ENCODE measurements at places on chromosomes 4 and X.

DNA sequence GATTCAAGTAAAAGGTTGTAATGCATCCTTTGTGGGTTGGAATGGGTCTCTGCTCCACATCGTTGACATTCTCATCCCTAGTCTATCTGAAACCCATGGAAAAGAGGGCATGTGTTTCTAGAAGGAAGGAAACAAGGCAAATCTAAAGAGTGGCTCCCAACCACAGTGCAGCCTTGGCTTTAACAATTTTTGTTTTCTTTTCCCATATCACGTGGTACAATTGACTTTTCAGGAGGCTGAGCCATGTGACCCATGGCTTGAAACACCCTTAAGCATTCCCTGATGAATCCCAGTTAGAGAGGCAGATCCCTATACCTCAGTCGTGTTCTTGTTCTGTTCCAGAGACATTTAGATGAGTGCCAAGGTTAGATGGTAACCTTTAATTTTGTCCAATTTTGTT lies 12.8 kb downstream of the DCUN1D4 start:
- DNase-seq = no peak

DNA sequence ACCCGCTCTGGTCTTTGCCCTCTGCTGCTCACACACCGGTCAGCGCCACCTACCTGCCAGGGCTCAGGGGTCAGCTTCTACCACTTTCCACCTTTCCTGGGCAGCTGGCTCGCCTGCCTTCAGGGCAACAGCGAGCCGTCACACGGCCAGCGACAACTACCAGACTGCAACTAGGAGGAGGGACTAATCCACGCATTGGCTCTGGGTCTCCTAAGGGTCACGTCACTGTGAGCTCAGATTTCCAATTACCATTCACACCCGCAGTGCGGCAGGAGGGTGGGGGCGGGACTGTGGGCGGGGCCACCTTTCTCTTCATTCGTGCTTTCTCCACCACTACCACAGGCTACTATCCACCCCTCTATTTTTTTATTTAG lies at the start of gene BEX5:
Gene BEX5 (minus strand): TSS at position 172 of the 374 bp plus-strand sequence. CDS start 1,712 bp downstream, outside the sequence.
- no peak for DNase-seq

DNA sequence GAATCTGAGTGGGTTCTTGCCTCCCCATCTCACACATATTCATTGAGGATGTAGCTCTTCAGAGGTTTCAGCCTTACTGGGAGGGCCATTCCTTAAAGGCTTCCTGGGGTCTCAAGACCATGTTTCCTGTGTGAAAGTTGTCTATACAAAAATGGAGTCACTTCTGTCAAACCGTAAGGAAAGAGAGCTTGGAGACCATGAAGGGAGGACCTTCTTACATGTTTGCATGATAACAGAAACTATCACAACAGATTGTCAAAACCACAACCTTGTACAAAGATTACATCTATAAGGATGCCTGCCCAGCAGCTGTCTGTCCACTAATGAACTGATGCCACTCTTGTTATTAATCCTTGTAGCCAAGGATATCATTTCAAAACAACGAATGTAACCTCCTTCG lies 139.3 kb downstream of the PDE5A start:
- DNase-seq = no peak

- no peak for DNase-seq
Observed at GRCh38 chrX:40050532-40050931, 47.2 kb downstream of the BCOR start.

DNA sequence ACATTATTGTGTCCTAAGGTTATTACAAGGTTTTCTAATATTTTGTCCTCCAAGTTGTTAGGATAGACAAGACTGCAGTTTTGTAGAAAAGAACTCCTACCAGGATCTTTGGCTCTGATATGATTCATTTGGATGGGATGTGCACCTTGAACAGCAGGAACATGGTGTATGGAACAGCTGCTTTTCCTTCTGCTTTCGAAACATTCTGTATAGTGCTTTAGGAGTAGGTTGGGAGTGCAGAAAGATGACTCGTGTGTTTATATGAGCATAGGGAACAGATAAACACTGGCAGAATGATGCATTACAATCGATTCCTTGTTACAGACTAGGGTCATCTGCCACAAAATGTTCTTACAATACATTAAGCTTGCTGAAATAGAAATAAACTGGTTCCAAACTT lies 790.1 kb downstream of the DMD start:
- no peak for DNase-seq

DNA sequence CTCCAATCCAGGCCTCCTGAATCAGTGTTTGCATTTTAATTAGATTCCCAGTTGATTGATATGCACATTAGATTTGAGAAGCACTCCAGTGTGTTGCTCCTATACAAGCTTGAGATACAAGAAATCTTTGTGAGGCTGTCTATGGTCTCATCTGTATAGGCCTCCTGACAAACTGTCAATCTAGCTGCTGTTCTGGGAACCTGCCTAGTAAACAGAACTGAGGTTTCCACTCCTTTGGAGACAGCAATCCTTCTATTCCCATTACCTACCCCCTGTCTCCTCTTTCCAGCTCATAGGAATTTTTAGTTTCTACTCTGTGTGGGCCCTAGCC lies 306.1 kb upstream of the EMCN start:
- no peak for DNase-seq

- DNase-seq = no peak
Observed at GRCh38 chr4:112807083-112807482, 170.1 kb downstream of the LARP7 start.

Measured in WERI-Rb-1 (cell line).